HCT116 (cell line): ENCODE measurements at places on chromosomes 4 and X.
A peak's percentile ranks its signal among the peaks of the same experiment; 100 is the strongest.

DNA sequence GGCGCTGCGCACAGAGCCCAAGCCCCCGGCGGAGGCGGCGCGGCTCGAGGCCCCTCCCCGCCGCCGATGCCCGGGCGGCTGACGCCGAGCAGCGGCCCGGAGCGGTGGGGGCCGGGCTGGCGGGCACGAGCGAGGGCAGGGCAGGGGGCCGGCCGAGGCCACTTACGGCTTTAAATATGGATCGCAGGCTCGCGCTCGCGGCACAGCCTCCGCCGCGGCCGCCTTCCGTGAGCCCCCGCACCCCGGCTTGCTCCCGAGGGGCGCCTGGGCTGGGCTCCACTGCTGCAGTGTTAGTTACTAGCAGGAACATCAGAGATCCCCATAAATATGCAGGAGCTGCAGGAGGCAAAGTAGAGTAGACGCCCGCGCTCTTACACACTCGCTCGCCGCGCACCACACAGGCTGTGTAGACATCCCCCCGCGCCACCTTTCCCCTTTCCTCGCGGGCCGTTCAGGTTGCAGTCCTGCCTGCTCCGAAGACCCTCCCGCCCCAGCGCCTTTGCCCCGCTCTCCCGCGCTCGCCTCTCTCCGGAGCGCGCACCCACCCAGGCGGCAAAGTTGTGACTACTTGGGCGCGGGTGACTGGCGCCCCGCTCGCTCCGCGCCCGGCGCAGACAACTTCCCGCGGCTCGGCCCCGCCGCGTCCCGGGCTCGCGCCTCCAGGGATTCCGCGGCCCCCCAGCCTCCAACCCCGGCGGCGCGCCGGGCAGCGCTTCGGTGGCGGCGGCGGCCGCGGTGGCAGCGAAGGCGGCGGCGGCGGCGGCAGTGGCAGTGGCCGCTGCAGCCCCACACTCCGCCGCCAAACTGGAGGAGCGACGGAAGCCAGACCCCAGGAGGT lies 152.0 kb upstream of the SLC4A4 start:
- no peak for DNase-seq

DNA sequence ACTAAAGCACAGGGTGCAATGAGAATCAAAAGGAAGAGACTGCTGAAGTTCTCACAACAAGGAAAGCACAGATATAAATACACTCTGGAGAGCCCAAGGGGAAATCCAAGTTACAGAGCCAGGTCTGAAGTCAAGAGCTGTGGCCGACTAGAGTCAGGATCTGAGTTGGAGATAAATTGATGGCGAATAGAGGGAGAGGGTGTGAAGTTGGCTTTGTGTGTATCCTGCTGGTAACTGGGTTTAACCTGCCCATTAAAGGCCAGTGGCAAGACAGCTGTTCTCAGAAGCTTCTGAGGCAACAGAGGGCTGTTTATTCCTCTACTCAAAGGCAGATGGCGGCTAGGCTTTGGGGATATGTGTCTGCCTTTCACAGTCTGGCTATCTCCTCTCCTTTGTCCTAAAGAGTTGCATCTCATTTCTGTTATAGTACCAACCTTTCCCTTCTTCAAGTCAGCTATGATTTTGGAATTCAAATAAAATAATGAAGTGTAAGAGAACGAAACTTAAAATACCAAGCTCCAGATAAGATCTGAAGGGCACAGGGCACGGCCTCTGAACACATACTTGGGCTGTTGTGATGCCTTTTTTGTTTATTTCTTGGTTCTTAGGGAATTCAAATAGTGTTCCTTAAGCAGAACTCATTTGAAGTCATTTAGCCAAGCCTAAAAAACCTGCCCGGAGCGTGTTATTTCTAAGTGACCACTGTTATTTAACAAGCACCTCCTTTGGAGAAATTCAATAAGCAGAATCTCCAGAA lies 142.1 kb downstream of the APBB2 start:
- DNase-seq = no peak

DNA sequence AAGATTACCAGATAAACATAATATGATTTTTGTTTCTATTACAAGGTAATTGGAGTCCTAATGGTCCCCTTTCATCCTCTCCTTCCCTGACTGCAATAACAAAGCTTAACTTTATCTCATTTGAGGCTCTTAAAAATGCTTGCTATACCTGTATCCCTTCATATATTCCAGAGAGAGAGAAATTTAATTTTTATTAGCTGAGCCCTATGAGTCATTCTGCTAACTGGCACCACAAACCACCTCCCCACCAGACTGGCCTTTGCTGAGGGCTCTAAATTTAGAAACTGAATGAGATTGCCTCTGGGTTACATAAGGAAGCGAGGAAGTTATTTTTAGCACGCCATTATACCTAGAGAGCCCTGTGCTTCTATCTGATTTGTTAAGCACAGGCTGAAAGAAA lies 27.4 kb downstream of the CBLL2 start:
- DNase-seq = peak; percentile 45

GRCh38 chrX:150198776-150199175 lies 164.3 kb upstream of the MAMLD1 start:
- no peak for DNase-seq

- DNase-seq = no peak
Measured at GRCh38 chr4:66059136-66059535, 388.8 kb upstream of the EPHA5 start.

DNA sequence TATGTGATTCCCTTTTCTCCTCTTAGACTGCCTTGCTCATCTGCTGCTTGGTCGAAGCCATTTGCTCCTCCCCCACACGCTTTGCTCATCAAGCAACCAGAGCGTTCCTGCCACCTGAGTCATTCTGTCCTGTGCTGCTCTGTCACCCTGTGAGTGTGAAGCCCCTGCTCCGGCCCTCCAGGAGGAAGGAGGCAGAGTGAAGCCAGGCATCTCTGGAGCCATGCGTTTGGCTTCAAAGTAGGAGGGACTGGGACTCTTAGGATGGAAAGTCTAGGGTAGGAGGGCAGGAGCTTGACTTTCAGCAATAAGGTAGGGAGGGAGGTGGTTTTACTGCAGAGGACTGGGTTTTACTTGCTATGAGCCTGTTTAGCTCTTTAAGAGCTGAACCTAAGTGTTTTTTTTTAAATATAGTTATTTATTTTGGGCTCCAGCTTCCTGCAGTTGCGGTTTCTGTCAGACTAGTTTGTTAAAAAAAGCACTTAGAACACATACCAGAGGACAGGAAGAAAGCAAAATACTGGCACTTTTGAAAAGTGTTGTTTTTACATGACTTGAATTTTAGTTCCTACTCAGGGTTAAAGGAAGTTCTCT lies 63.6 kb downstream of the SPINK2 start:
- DNase-seq = peak; percentile 70

- DNase-seq = no peak
Measured at GRCh38 chr4:158782551-158783360, 13.9 kb downstream of the FNIP2 start.

DNA sequence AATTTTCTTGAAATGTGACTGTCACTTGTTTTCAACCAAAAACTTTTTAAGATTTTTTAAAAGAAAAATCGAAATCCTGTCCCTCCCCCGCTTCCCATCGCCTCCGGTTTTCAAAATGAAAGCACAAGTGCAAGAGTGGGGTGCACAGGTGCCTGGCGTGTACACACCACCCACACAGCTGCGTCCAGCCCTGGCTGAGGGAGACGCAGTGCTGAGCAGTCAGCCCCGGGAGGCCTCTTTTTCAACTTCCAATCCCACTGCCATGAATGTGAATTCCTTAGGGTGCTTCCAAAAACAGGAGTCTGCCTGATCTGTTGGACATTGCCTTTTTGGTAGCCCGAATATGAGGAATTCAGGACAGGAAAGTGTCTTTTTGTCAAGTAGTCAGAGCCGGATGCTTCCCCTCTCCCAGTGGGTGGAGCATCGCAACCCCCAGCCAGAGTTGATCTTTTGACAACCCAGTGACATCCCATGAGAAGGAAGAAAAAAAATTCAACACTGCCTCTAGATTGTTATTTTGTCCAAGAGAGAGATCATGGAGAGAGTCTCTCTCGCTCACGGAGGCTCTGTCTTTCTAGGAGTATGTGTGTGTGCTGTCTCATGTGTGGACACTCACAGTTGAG lies 8.9 kb downstream of the PRRG3 start:
- no peak for DNase-seq

- DNase-seq = peak; percentile 54
Measured at GRCh38 chr4:6372649-6373525, 99.5 kb downstream of the PPP2R2C start.

- DNase-seq = no peak
Measured at GRCh38 chr4:114839986-114840385, 241.4 kb downstream of the UGT8 start.
